ENCODE measurements at places on chromosomes 2 and 18. TPM values are rescaled to one million over a fixed set of nuclear protein-coding genes. Genes with fewer than 3 reads are reported as not detected.

- DNase-seq: no peak
Observed at GRCh38 chr2:78677774-78678173, 347.7 kb upstream of the REG3G start.

- no peak for DNase-seq
Observed at GRCh38 chr18:57943723-57944122, 100.3 kb upstream of the NEDD4L start.

DNA sequence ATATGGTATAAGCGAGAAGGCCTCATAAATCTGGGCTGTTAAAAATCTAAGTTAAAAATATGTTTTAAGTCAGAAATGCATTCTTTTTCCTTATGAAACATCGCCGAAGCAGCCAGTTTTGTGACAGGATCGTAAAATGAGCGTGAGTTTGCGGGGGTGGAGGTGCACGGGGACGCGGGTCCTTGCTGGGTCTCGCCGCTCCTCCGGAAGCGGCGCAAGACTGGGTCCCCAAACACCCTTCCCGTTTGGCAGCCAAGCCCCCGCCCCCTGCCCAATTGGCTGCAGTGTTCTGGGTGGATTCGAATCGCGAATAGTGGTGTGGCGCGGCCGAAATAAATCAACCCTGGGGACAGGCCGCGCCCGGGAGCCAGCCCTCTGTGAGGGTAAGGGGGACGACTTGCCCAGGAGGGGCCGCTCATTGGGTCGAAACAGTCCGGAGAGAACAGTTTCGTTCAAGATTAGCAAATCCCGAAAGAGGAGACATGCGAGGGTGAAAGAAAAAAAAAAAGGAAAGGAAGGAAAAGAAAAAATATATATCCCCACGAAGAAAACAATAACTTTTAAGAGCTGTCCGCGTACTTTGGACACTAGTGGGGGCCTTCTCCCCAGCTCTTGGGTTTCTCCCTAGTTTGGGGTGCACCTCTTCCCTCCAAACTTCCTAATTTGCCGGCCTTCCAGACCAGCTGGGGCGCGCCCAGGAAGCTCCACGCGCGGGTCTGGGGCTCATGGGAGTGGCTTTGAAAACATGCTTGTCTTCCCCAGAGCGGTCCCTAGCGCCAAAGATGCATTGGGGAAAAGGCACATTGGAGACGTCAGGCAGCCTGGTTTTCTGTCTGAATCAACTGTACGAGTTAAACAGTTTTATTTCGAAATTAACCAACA, 3.1 kb upstream of the GATA6 start:
- peak; percentile 78 for DNase-seq

DNA sequence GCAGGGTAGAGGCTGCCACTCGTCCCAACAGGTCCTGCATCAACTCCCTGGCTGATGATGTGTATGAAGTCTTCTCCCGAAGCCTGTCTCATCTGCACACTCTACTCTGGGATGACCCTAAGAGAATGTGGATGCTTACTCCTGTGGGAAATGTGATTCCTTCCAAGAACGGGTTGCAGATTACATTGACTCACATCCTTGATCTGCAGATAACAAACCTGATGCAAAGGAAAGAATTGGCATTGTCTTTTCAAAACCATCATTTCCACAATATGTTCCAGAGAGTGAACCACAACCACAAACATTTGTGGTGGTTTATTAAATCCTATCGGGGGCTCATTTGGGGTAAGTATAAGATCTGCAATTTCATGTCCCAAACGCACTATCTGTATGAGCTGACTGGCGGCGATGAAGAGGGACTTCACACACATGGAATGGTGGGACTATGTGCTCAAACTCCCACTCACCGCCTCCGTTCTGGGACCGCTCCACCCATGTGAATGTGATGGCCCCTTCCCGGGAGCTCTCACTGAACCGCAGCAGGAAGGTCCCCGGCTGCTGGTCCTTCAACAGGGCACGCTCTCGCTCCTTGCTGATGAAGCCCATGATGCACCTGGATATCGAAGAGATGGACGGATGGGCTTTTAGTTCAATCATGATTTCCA, 35.5 kb downstream of the STAT1 start:
- DNase-seq: no peak

DNA sequence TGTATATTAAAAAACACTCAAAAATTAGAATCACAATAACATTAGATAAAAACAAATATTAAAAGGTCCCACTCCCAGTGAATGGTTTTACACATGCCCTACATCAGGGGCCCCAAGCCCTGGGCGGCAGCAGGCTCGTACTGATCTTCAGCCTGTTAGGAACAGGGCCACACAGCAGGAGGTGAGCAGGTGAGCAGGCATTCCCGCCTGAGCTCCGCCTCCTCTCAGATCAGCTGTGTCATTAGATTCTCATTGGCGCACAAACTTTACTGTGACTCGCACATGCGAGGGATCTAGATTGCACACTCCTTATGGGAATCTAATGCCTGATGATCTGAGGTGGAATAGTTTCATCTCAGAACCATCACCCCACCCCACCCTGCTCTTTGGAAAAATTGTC, 74.2 kb downstream of the MBD2 start:
- DNase-seq: no peak

ACTR1B gene
- 57.9 TPM for total RNA-seq

CENPA gene
- 1.7 TPM for total RNA-seq

DNA sequence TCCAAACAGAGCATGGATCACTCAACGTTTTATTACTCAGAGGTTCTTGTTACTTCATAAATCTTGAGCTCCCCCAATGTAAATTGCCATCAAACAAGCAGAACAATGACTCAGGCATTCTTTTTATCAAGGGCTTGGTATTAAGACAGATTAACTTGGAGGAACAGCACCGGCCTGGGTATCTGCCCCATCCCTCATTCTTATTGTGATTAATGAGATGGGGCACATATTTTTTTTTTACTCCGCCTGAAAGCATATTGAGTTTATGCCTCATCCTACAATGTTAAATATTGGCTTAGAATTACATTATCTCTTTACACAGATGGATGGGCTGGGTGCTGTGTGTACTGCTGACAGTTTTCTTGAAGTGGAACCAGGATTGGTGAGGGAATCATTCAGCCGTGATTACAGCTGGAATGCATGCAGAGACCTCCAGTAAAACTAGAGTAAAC, 387.3 kb downstream of the CLIP4 start:
- DNase-seq: peak; percentile 21

DNA sequence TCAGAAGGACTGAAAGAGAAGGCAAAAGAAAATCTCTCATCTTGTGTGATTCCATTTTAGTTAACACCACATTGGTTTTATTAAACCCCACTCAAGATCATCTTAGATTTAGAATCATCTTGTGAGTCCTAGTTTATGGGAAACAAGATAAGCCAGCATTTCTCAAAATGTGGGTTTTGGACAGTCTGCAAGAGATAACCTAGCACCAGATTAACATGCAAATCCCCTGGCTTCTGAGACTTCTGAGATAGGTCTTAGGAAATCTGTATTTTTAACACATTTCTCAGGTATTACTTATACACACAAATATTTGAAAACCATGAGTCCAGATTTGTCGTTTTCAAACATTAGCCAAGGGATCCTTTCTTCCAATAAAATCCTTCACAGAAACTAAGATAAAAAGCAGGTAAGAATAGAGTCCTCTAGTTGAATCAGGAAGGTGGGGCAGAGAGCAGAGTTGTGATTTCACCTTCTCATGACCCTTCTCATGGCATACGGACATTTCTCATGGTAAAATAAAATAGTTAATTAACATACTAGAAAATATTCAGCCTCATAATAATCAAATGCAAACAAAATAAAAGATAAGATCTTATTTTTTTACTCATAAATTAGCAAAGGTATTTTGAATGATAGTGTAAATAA, 287.2 kb upstream of the FN1 start:
- no peak for DNase-seq

GRCh38 chr2:143640826-143641225, 511.6 kb downstream of the ARHGAP15 start:
- no peak for DNase-seq

DNA sequence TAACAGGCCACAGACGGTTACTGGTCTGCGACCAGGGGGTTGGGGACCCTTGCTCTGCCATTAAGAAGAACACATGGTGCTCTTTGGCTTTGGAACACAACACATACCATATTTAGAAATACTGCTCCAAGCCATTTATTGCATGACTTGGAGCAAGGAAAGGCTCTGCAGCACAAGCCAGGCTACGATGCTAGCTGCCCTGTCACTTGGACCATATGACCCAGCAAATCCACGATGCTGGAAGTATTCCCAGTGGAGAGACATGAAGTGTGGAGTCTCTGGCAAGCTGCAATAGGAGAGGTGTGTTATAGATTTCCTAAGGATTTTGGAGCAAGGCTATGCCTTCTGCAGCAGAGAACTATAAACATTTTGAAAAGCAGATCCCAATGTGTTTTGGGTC, 171.2 kb downstream of the HAUS1 start:
- DNase-seq: no peak

- DNase-seq: no peak
Observed at GRCh38 chr18:39435996-39436395, 1870.4 kb upstream of the CELF4 start.

DNA sequence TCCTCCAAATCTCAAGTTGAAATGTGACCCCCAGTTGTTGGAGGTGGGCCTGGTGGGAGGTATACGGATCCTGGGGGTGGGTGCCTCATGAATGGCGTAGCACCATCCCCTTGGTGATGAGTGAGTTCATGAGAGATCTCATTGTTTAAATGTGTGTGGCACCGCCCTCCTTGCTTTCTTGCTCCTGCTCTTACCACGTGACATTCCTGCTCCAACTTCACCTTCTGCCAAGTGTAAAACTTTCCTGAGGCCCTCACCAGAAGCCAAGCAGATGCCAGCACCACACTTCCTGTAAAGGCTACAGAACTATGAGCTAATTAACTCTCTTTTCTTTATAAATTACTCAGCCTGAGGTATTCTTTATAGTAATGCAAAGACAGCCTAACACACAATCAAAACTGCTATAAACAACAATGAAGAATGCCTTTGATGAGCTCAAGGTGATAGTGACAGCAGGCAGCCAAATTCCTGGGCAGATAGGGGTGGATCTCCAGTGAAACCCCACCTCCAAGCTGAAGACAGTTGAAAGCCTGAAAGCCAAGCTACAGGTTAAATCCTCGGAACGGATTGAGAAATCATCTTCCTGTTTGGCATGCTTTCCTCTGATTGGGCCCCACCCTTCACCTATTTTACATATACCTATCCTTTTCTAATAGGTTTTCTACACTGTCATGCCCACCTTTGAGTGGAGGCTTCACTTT, 26.9 kb downstream of the MCEE start:
- DNase-seq: no peak

DNA sequence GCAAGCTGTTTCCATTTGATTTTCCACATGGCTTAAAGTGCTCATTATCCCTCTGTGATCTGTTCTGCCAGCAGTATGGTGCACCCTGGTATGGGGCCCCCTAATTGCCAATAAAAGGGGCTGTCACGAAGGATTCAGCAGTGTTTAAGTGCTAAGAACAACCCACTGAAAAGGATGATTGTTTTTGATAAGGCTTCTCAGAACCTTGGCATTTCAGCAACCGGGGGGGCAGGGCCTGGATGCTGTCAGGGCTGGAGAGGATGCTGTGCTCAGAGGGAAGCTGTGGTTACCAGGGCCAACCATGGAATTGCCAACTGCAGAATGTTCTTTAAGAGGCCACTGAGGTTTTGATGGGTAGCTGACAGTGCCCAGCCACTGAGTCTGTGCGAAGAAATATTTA, 117.8 kb downstream of the CTIF start:
- no peak for DNase-seq

GRCh38 chr2:221833966-221834365, 261.9 kb upstream of the EPHA4 start:
- DNase-seq: no peak

GRCh38 chr2:118968961-118969733, 27.2 kb downstream of the MARCO start:
- no peak for DNase-seq

DNA sequence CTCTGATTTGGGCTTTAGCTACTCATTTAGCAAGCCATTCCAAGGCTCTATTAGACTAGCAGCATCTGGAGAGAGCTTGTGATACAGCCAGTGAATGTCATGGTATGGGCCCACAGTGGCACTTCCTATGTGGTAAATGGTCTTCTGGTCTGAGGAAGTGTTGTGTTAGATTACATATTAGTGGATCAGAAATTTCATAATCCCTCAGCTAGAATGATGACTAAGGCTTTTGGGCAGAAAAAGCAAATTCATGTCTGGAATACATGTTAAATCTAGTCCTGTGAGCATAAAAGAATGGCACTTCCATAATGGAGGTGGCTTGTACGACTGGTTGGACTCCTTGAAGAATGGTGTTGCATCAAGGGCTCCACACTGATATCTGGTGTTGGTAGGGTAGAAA, 436.8 kb upstream of the CWC22 start:
- no peak for DNase-seq

DNA sequence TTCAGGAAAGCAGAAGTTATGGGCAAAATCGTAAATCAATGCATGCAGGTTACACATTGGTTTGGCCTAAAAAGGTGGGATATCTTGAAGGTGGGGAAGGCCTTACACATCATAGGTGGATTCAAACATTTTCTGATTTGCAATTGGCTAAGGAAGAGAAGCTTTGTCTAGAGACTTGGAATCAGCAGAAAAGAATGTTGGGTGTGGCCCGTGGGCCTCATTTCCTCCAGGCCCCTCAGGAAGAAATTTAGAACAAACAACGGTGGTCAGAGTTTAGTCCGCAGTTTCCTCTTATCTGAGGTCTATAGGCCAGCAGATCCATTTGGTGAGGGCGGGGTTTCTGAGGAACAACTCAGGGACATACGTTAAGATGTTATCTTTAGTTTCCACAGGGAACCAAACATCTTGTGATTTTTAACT, 50.9 kb upstream of the AFF3 start:
- DNase-seq: peak; percentile 69

LOXHD1 gene
- not detected for total RNA-seq

GRCh38 chr2:21228041-21228895, 104.5 kb downstream of the TDRD15 start:
- no peak for DNase-seq

Data from hepatocyte (in vitro differentiated cells).